HT1080 (cell line): ENCODE measurements at places on chromosomes 3 and 15. TPM values are rescaled to one million over a fixed set of nuclear protein-coding genes. Genes with fewer than 3 reads are reported as not detected.

The UTS2B gene
- total RNA-seq, result 0.16 and 0.73 TPM in 2 replicates

The TMEM207 gene
- total RNA-seq, result not detected in 2 replicates

The AHSG gene
- total RNA-seq, result 0.32 TPM in 1 of 2 replicates, not detected in the other

The NOX5 gene
- 0.03 and 1.1 TPM in 2 replicates for total RNA-seq

The AQP9 gene
- not detected in 2 replicates for total RNA-seq

The SNX22 gene
- total RNA-seq, result 2.3 TPM in 2 replicates

The MED12L gene
- 1.5 and 2.0 TPM in 2 replicates for total RNA-seq

The NR2F2 gene
- total RNA-seq, result 11.4 and 27.9 TPM in 2 replicates

The LRRIQ4 gene
- total RNA-seq, result not detected in 2 replicates

The GOLGA8S gene
- total RNA-seq, result not detected in 2 replicates

The MYEF2 gene
- 7.7 and 15.2 TPM in 2 replicates for total RNA-seq

The PIK3CA gene
- total RNA-seq, result 20.7 and 23.6 TPM in 2 replicates

The EHHADH gene
- 2.2 and 6.8 TPM in 2 replicates for total RNA-seq

The CPNE9 gene
- not detected in 2 replicates for total RNA-seq

DNA sequence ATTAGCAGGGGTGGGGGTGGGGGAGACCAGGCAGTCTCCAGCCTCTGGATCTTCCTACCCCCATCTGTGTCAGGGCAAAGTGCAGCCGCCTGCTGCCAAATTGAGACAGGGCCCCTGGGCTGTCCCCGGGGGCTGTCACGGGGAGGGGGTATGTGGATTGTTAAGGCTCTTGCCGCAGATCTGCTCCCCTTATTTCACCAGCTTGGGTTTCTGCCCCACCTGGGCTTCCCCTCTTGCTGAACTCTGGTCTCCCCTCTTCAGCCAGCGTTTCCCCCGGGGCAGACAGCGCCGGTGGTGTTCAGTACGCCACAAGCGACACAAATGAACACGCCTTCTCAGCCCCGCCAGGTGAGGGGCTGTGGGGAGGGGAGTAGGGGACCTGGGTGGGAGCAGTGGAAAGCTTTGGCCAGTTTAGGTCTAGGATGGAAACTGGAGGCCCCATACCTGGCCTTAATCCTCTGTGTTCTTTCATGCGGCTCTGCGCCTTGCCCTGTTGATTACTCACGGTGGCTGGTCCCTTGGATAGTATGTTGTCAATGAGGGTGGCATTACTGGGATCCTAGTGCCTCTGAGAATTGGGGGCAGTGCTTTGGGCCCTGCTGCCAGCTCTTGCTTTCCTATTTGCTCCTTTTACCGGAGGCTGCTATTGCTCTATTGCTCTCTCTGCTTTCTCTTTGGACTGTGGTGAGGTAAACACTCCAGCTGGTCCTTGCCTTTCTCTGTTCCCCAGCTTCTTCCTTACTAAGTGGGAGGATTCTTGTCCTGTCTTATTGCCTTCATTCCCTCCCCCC is 1.7 kb downstream of the EIF4G1 start:
- no peak for DNase-seq

- no peak for DNase-seq
Observed at GRCh38 chr15:35565901-35566300, 19.9 kb upstream of the DPH6 start.

- DNase-seq, result peak; percentile 48
Observed at GRCh38 chr15:88419830-88420229, 47.4 kb downstream of the MRPL46 start.

- DNase-seq, result no peak
Observed at GRCh38 chr15:77111789-77112188, 40.9 kb upstream of the TSPAN3 start.

GRCh38 chr15:78075490-78076230 is 1.9 kb downstream of the TBC1D2B start:
- peak; percentile 84 for DNase-seq

DNA sequence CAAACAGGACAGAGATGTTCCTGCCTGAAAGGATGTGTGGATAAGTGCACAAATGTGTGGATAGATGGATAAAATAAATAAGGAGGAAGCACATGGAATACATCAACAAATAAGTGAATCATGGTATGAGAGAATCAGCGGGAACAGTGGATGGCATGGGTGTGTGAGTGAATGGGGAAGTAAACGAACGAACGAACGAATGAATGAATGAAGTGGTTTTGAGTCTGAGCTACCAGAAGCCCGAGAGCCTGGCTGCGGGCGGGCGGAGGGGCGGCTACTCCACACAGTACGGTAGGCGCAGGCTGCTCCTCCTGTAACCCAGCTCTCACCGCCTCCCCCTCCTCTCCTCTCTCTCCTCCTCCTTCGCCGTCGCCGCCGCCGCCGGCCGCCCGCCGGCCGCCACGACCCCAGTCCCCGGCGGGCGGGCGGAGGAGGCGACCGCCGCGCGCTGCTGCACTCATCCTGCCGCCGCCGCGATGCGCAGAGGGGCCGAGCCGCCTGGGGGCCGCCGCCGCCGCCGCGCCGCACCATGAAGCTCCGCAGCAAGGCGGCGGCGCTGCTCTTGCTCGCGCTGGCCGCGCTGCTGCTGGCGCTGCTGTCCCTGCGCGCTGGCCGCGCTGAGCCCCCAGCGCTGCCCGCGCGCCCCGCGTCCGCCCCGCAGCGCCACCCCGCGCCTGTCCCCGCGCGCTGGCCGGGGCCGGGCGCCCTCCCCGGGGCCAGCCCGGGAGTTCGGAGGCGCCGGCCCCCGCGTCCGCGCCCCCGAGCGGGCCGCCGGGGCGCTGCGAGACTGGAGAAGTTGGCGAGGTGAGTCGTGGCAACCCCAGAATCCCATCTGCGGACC is at the start of gene GXYLT2:
Gene GXYLT2 (plus strand): TSS at position 342 of the 841 bp plus-strand sequence. CDS start 188 bp downstream, at position 530.
- DNase-seq, result peak; percentile 84

GRCh38 chr3:131081224-131081623 is 54.5 kb downstream of the NEK11 start:
- no peak for DNase-seq

GRCh38 chr15:75731248-75732151 is 18.9 kb upstream of the CSPG4 start:
- peak; percentile 38 for DNase-seq

DNA sequence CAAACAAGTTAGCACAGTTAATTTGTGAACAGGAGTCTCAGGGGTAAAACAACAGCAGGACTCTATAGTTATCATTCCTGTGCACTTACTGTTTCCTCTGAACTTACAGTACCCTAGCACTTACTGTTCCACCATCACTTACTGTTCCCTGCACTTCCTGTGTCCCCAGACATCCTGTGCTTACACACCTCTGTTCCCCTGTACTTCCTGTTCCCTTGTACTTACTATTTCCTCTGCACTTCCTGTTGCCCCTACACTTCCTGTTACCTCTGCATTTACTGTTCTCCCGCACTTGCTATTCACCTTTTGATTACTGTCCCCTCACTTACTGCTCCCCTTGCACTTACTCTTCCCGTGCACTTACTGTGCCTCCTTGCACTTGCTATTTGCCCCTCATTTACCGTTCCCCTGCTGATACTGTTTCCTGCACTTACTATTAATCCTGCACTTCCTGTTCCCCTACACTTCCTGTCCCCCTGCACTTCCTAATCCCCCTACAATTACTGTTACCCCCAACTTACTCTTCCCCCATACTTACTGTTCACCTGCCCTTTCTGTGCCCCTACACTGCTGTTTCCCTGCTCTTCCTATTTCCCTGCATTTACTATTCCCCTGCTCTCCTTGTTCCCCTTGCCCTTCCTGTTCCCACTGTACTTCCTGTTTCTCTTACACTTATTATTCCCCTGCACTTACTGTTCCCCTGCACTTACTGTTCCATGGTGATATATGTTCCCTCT is 30.3 kb downstream of the TPRA1 start:
- DNase-seq, result peak; percentile 57

DNA sequence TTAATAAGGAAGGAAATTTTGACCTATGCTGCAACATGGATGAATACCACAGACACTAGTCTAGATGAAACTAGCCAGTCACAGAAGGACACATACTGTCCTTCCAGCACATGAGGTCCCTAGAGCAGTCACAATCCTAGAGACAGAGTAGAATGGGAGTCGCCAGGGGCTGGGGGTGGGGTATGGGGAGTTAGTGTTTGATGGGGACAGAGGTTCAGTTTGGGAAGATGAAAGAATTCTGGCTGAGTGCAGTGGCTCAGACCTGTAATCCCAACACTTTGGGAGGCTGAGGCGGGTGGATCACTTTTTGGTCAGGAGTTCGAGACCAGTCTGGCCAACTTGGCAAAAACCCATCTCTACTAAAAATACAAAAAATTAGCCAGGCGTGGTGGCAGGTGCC is 99.2 kb downstream of the TPRA1 start:
- no peak for DNase-seq

DNA sequence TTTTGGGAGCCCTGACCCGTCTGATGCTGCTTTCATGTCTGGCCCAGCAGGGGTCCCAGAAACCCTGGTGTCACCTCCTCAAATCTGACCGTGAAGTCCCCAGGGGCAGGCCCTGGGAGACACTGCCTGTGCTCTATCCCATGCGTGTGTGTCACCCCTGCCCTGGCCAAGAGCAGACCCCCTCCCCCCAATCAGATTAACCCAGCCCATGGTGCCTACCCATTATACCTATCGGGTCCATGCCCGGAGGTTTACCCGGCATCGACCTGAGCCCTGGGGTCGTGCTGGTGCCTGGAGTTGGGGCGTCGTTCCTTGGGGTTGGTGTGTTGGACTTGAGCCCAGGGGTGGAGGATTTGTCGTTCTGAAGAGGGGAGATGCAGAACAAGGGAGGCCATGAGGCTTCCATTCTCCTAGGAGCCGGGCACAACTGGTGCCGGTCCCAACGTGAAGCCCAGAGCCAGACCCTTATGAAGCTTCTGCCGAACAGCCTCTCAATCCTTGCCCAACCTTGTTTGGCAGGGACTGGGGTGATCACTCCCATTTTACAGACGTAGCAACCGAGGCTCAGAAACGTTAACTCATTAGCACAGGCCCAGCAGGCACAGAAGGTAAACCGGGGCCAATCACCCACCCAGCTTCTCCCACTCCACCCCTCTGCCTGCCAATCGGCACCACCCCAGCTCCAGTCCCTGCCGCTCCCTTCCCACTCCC is 39.6 kb downstream of the TLE3 start:
- no peak for DNase-seq

DNA sequence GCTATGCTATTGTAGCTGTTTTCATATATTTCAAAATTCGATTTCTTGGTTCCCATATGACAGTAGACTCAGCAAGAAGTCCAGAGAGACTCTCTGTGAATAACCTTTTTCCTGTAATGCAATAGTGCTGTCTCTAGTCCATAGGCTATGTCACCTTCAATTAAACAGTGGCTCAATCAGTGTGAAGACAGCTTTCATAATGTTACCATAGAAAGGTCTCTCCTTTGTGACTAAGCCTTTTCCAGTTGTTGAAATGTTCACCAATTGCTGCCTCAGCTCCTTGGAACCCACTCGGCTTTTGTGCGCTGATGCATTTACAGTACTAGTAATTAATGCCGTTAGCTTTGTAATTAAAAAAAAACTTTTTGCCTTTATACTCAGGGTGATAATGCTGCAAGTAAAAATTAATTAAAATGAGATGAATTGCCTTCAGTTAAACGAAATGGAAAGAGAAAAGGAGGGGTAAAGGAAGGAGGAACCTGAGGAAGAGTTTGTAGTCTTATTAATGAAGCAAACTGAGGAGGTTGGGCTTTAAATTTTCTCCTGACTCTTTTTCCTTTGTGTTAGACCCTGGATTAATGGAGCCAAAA is 214.8 kb downstream of the LSAMP start:
- no peak for DNase-seq

GRCh38 chr3:143895805-143896204 is 47.5 kb upstream of the SLC9A9 start:
- DNase-seq, result peak; percentile 47

DNA sequence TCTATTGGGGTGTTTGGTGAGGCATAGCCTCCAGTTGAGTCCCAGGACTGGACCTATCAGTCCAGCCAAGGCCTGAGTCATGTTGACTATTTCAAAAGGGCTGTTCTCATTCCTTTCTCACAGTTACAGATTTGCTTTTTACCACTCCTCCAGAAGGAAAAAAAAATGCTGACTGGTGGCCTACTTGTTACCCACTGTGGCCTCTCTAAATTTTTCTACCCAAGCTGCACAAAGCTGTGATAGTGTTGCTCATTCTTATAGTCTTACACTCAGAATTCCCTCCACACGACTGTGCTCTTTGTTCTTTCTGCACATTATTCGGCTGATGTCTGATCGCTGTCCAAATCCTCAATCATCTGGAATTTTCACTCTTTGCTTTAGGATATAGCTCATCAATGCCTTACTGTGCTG is 1142.2 kb downstream of the IGSF11 start:
- peak; percentile 78 for DNase-seq

DNA sequence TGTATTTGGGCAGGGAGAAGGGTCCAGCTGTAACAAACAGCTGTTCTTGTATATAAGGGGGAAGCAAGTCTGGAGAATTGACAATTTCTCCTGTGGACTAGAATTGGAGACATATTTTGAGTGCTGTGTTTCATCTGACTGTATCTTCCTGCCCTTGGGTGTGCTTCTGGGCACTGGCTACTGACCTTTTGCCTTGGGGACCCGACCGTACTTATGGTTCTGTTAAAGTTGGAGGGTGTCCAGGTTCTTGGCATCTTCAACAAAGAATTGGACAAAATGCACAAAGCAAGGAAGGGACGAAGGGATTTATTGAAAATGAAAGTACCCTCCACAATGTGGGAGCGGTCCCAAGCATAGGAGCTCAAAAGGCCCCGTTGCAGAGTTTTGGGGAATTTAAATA is 31.0 kb downstream of the MAP2K1 start:
- DNase-seq, result no peak

DNA sequence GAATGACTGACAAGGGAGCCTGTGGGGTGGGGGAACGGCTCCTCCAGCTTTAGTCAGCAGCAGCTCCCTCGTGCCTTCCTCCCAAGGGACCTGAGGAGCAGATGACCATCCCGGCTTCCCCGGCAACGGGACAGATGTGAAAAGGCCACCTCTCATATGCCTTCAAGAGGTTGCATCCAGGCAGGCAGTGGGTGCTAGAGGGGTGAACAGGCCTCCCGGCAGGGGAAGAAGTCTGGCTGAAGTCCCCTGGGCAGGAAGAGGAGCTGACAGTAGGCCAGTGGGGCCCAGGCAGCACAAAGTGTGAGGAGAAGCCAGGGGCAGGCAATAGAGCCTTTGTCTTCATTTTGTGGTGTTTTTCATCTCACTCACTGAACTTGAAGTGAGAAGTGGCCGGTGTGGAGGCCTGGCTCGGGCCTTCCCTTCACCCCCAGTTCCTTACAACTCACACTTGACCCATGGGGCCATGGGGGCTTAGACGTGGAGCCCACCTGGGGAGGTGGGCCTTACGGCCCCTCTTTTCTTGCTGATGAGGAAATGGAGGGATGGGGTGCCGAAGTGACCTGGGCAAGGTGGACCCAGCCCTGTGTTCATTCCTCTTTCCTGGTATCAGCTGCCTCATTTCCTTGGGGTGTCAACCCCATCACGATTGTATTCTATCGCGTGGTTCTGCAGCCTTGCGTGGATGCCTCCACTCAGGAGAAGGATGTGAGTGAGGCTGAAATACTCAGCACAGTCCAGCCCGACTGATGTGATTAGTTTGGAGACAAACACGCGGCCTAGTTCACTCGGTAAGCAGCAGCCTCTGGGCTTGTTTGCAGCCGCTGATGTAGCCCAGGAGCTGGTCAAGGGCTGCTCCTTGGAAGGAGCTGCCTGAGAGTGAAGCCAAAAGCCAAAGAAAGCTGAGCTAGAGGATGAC is 115.5 kb upstream of the ALDH1A3 start:
- DNase-seq, result no peak

- DNase-seq, result no peak
Observed at GRCh38 chr15:69140306-69140705, 20.1 kb upstream of the GLCE start.

GRCh38 chr15:37865687-37866086 is 68.8 kb upstream of the TMCO5A start:
- DNase-seq, result no peak

- DNase-seq, result no peak
Observed at GRCh38 chr3:14406336-14406735, 3.9 kb downstream of the SLC6A6 start.
